ENCODE measurements at places on chromosomes 2 and 18.

DNA sequence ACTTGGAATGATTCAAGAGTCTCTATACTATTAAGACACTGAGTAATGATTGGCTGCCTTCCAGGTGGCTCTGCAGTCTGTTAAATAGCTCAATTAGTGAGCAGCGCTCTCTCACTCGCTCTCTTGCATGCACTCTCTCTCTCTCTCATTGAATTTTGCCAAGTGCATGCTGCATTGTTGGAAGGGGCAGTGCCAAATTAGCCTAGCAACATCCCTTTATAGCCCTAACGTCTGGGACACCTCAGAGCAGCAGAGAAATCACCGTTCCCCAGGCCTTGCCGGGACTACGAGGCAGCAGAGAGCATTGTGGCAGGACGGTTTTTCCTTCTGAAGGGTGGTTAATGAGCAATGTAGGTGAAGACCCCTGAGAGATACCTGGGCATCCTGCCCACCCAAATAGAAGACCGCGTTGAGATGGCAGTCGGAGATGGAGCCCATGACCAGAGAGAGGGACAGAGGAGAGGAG is 447.6 kb upstream of the POU3F3 start:
- DNase-seq = no peak

- DNase-seq = no peak
Measured at GRCh38 chr18:58449464-58449863, 179.4 kb downstream of the ALPK2 start.

- no peak for DNase-seq
Measured at GRCh38 chr18:26763446-26764110, 101.9 kb downstream of the AQP4 start.

DNA sequence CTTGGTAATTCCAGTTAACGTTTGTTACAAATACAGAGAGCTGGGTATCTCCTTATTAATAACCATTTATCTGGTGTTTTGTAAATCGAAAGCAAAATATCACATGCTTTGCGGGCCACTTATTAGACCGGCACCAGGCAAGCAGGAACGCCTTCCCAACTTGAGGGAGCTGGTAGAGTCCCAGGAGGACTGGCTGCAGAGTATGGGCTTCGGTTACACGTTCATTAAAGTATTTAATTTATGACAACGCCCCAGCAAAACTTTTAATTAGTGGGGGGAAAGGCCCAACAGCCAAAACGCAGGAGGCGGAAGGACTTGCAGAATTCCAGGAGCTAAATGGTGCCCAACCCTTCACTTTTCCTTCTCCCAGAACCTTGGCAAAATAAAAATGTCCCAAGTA is 3.7 kb downstream of the SMAD7 start:
- no peak for DNase-seq

DNA sequence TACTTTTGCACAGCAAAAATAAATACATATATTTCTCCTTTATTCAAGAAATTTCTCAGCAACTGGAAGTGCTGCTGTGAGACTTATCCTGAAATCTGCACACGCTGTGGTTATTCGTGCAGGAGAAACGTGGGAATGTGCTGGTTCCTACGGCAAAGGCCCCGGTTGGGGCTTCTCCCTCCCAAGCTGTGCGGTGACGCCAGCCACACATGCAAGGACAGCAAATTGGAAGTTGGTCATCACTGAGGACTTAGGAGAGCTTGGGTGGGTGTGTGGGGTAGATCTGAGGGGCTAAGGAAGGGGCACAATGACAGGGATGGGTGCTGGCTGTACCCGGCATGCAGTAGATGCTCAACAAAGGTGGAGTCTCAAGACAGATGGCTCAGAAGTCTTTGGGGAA is 16.5 kb upstream of the MTCL1 start:
- DNase-seq = no peak

DNA sequence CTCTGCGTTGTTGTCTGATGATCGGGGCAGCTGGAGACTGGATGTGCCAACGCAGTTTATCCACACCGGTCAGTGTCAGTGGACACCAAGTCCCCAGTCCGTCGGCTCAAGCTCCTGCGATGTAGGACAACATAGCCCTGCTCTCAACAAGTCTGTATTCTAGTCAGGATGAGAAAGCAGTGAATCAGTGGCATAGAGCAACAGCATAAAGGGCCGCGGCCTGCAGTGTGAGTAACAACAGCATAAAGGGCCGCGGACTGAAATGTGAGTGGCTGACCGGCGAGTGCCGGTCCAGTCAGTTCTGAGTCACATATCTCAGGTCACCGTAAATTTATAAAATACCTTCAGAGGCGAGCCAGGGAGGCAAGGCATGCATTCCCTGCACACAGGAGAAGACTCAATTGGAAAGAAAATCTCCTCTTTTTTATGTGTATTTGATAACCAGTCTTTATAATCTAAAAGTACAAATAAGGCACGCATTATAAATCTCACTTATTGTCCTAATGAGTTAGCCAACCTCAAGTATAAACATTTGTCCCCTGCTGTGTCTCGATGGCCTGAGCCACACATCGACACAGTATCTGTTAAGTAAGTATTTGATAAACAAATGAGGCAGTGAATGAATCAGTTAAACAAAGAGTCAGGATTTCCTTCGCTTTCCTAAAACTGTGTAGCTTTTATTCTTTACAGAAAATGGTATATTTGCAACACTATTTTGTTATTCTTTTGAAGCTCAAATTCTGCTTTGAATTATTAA is 33.8 kb upstream of the NFATC1 start:
- no peak for DNase-seq

DNA sequence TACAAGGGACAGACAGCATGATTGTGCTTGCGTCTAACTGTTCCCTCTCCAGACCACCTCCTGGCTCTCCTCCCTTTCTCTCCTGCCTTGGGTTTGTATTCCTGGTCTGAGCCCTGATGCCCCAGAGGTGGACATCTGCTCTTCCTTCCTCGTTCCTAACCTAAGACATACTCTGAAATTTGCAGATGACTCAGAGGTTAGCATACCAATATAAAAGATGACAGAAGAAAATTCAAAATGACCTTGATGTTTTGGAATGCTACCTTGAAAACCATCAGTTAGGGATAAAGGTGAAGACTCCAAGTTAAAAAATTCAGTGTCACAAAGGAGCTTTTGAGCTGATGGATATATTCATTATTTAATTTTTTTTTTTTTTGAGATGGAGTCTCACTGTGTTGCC is 12.9 kb downstream of the SMYD1 start:
- DNase-seq = no peak

Measured in activated CD4-positive, alpha-beta T cell treated with anti-CD3 and anti-CD28 coated beads, Interleukin-10, Interleukin-2, amounts not matched to agents 100 ng/mL and 50 ng/mL, durations not matched to agents 16 hours and 8 hours (primary cell).